ENCODE measurements at places on chromosomes 3 and 15.

GRCh38 chr3:129579991-129580390, 26.5 kb downstream of the PLXND1 start:
- no peak for DNase-seq

DNA sequence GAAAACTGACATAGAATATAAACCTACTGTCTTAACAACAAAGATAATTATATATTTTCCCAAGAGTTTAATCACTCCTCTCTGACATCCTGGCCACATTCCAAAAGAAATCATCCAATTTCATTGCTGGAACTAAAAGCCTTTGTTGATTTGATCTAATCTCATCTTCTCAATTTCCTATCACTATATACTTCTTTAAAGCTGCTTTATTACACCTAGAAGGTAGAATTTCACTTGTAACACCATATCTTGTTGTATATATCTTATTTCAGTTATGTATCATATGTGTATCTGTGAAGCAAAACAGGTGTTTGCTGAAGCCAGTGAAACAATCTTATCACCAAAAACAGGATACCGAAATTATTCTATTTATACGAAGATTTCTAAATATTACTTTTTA, 740.2 kb downstream of the ROBO1 start:
- DNase-seq, result no peak

- no peak for DNase-seq
These were observed 319.4 kb upstream of the POU1F1 start for GRCh38 chr3:87595798-87596197.

DNA sequence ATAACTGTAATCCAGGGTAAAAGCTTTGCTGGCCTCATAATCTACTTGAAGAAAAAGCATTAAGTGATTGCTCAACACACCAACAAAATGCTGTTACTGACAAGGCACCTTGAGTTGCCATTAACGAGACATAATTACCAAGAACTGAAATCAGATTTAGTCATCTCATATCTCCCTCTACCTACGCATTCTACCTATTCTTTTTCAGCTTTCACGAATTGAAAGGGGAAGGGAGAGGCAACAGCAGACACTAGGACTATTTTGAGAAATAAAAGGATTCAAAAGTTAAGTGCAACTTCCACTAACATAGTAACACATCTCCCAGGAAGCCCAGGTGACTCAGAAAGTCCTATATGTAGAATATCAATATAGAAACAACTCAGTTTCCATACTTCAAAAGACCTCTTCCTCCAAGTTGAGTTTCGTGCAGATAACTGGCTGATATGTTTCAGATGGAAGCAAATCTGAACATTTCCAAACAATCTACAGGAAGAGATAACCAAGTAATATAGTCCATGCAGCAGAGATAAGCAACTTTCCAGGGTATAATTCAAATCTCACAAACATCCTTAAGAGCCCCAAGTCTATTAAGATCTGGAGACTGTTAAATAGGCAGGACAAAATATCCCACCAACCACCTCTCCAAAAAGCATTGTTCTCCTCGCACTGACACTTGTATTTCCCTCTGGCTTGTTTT, 1.9 kb downstream of the OSBPL10 start:
- DNase-seq, result no peak

GRCh38 chr3:27105904-27106303, 263.3 kb downstream of the NEK10 start:
- DNase-seq, result no peak

GRCh38 chr3:117479095-117479494, 769.5 kb downstream of the TUSC7 start:
- DNase-seq, result no peak

DNA sequence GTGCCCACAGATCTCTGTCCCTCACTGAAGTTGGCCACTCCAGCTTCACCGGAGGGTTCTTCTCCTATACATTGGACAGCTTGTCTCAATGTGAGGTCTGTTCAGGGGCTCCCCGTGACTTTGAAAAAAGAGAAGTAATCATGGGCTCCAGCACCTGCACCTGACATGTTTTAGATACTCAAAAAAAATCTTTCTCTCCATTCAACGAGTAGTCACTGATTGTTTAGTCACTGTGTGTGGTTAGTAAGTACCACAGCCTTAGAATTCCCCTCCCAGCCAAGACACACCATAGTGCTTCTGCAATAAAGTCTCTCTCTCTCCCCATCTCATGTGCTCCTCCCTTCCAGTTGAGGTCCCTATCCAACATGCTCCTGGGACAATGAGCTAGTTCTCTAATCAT, 18.6 kb downstream of the CCR9 start:
- DNase-seq, result no peak

- no peak for DNase-seq
These were observed 261.1 kb downstream of the MEX3B start for GRCh38 chr15:81784751-81785150.

DNA sequence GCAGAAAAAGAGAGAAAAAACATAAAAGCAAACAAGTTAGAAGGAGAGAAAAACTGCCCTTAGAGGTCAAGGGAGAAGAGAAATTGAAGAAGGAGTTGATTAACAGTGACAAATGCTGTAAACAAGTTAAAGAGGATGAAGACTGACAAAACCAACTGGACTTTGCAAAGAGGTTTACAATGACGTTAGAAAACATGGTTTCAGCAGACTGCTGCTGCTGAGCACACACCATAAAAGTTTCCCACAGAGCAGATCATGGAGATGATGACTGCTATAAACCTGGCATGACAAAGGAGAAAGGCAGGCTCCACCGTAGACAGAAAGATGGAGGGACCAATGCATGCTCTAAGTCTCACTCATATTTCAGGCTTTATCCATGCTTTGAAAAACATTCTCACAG, 78.7 kb downstream of the POLQ start:
- DNase-seq, result no peak

DNA sequence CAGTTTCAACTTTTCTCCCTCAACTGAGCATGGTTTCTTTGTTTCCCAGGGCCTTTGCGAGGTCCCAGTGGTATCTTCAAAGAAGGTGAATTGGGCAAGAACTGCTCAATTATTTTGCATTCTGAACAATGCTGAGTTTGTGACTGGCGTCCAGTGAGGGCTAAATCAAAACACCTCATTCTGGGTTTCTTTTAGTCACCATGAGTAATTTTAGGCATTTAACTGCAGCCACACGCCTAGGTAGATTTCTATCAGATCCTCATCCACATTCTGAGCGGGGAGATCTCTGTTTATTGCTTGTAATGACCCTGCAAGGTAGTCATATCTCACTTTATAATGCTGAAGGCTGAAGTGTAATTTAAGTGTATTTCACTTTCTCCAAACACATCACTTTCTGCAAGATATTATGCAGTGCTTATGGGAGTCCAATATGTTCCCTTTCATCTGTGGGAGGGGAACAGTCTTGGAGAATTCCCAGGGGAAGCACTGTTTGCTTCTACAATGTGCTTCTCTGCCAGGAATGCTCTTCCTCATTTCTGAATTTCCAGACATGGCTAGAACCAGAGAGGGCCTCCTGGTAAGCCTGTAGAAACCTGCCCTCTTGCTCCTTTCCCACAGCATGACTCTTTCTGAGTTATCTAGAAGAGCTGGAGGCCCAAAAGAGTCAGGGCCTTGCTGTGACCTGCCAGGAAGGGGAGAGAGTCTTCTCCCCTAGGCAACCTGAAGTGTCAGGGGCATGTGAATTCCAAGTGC, 91.7 kb downstream of the FRMD4B start:
- no peak for DNase-seq

- peak; percentile 80 for DNase-seq
These were observed 753 bp downstream of the ITGB5 start for GRCh38 chr3:124886168-124887056.

GRCh38 chr3:14902719-14903118, 44.7 kb upstream of the NR2C2 start:
- peak; percentile 62 for DNase-seq

DNA sequence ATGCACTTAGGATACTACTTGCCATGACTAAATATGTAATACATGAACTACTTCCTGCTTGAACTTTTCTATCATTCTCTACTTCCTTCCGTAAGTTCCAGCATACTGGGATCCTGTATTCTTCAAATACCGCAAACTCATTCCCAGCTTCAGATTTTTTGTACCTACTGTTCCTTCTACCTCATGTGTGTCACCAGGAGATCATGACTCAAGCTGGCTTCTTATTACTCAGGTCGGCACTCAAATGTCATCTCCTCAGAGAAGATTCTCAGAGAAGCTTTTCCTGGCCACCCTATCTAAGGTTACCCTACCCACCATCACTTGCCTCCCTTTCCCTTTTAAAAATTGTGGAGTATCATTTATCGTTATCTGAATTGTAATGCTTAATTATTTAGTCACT, 66.7 kb downstream of the RFX7 start:
- DNase-seq, result no peak

GRCh38 chr3:42666577-42666998, 13.1 kb downstream of the ZBTB47 start:
- peak; percentile 44 for DNase-seq

- no peak for DNase-seq
These were observed 384.4 kb upstream of the C2CD4B start for GRCh38 chr15:62549345-62549970.

DNA sequence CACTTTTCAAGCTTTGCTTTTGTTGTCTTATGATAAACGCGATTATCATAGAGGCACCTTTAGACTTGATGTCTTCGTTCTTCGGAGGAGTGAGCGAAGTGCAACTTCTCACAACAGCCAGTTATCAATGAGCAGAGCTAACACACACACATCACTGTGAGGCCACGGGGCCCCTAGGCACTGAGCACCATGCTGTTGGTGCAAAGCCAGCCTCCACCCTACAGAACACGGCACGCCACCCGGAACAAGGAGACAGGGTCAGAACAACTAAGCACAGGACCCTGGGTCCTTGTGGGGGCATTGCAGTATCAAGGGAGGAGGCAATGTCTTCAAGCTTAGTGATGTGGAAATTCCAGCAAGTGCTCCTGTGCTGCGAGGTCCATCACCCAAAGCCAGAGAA, 244.5 kb downstream of the OCA2 start:
- DNase-seq, result no peak

DNA sequence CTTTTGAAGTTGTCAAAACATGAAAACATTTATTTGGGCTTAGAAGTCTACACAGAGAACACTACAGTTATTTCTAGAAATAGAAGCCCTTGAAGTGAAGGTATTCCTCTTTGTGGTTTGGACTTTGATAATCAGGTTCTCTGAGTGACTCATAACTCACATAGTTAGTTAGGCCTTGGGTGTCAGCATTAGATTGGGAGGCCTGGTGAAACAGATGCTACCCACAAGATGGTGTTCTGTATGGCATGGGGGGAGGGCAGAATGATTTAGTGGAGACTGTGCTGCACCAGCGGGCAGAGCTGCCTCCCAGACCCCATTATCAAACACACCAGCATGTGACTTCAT, 108.9 kb upstream of the ETV5 start:
- DNase-seq, result no peak

DNA sequence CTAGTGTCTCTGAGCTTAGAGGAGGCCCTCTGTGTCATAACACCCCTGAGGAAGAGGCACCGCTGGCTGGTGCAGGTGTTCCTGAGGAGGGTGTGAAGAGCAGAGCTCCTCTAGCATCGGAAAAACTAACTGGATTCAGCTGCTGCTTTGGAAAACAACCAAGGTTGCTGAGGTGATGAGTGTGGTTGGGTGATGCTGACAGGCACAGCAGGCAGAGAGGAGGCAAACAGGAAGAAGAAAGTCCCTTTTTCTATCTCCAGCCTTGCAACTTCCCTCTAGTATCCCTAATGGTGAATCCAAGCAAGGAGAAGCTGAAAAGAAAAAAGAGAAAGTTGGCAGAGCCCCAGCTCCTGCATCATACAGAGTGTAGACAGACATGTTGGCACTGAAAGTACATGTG, 3.8 kb upstream of the OR4F15 start:
- DNase-seq, result no peak

DNA sequence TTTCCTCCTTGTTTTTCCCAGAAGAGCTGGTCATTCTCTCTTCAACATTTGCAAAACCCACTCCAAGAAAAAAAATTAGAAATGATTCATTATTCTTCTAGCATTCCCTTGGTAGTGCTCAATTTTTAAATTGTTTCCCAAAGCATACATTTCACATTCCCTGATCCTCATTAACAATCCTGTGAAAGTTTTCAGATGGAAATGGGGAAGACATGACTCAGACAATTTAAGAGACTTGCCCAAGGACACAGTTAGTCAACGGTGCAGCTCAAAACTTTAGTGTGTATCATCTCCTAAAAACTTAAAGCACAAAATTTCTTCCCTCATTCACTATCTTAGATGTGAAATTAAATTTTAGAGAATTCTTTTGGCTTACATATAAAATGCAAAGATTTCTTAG, 17.1 kb upstream of the ABI3BP start:
- DNase-seq, result no peak

DNA sequence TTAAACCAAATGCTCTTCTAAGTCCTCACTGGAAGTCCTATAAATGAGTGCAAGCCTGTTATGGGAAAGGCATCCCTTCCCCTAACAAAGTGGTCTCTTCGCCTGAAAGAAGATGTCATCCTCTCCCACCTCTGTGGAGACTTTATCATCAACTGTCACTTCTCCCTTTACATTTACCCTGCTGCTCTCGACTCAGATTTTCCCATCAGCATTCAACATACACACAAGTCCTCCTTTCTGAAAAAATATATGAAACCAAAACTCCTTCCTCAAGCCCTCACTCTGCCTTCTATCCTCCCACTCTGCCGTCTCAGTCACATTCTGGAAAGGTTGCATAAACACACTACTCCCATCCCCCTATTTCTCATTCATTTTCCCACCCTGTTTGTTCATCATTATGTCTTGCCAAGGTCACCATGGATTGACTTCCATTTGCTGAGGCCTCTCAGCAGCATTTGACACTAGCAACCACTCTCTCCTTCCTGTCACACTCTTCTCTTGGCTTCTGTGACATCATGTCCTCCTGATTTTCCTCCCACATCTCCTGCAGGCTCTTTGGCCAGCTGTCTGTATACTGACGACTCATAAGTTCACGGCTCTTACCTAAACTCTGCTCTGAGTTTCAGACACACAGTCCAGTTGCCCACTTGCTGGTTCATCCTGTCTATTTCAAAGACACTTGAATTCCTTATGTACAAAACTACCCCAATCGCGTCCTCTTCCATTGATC, 70.3 kb upstream of the SMAD3 start:
- no peak for DNase-seq

GRCh38 chr3:99803297-99803696, 14.4 kb upstream of the CMSS1 start:
- no peak for DNase-seq

- no peak for DNase-seq
These were observed 104.4 kb upstream of the RBMS3 start for GRCh38 chr3:29176501-29176900.

DNA sequence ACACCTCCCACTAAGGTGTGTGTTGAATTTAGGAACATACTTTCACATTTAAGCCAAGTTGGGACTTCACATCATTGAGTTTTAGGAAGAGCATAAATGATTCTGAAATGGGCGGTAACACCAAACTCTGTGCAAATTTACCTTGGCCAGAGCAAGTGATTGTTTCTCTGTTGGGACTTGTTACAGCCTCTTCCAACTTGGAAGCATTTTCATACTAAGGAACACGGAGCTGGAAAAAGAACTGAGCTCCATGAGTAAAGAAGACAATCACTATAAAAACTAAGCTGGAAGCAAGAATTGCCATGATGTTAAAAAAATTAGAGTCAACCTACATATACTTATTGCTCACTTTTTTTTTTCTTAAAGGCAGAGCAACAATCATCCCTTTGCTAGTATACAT, 371.3 kb downstream of the ERC2 start:
- DNase-seq, result no peak

Data from Peyer's patch (tissue), 4 donors.